ENCODE measurements at places on chromosomes 1 and 21. TPM values are rescaled to one million over a fixed set of nuclear protein-coding genes. Genes with fewer than 3 reads are reported as not detected.

KRTAP20-4 gene
- total RNA-seq = not detected

GRIK3 gene
- total RNA-seq = 1.1 TPM

RGS16 gene
- total RNA-seq = 5.8 TPM

KLF17 gene
- total RNA-seq = not detected

PYHIN1 gene
- total RNA-seq = 3.2 TPM

TNFRSF4 gene
- total RNA-seq = 2.6 TPM

METTL25B gene
- total RNA-seq = 48.0 TPM

ZNF672 gene
- total RNA-seq = 41.6 TPM

UBR4 gene
- total RNA-seq = 167 TPM

MAN1A2 gene
- total RNA-seq = 51.3 TPM

- no peak for DNase-seq
Measured at GRCh38 chr21:37196847-37197246, 70.3 kb downstream of the VPS26C start.

GRCh38 chr1:20216574-20216973, 30.3 kb upstream of the PLA2G2C start:
- DNase-seq = no peak

DNA sequence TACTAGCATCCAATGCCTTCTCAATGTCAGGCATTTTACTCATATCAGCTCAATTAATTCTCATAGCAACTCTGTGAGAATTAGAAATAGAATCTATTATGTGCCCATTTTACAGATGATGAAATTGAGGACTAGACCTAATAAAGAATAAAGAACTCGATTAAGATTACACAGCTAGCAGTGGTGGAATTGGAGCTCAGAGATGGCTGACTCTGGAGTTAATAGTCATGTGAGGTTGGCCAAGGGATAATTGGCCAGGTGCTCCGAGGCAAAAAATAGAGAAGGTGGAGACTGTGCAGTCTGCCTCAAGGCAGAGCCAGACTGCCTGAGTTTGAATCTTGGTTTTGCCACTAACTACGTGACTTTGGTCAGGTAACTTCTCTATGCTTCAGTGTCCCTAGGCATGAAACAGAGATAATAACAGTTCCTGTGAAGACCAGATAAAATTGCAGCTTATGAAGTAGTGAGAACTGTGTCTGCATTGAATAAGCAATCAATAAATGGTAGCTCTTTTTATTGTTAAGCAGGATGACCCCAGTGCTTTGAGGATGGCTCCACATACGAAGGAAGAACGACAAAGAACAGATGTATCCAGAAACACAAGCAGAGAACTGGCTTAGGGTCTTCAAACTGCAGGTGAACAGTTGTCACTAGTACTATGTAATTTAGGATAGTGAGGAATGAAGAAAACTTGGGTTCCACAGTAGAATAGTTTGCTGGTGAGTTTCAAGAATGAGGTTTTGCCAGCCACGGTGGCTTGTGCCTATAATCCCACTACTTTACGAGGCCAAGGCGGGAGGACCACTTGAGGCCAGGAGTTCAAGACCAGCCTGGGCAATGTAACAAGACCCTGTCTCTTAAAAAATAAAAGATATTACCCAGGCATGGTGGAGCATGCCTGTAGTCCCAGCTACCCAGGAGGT, 6.9 kb upstream of the CCSAP start:
- no peak for DNase-seq

- no peak for DNase-seq
Measured at GRCh38 chr1:31327381-31327780, 30.5 kb downstream of the ZCCHC17 start.

DNA sequence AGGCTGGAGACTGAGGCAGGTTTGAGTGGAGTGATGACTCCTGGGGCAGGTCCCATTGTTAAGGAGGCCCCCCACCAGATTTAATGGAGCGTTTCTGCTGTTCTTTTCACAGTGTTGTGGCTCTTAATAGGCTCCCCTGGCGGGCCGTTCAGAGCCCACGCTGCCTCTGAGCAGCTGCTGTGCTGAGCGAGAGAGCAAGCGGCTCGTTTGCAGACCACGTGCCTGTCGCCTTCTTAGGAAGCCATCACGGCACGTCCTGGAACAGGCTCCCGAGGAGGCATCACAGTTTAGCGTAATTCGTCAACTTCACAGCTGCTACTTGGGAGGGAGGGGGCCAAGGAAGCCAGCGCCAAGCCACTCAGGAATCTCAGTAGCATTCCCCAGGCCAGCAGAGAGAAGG, 70.5 kb upstream of the CTTNBP2NL start:
- no peak for DNase-seq

DNA sequence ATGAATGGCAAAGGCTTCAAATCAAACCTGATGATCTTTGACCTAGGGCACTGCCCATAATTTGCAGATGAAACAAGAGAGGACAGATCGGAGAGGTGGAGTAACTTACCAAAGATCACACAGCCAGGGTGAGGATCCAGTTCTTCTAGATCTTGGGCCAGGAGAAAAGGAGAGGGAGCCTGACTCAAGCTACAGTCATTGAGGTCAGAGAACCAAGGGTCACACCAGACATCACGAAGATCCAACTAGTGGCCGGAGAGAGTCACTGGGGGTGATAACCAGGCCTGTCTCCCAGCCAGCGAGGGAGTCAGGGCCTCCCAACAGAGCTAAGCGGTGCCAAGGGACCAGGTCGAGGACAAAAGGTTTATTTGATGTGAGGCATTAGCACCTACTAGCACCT, 115.0 kb downstream of the RIPK4 start:
- no peak for DNase-seq

DNA sequence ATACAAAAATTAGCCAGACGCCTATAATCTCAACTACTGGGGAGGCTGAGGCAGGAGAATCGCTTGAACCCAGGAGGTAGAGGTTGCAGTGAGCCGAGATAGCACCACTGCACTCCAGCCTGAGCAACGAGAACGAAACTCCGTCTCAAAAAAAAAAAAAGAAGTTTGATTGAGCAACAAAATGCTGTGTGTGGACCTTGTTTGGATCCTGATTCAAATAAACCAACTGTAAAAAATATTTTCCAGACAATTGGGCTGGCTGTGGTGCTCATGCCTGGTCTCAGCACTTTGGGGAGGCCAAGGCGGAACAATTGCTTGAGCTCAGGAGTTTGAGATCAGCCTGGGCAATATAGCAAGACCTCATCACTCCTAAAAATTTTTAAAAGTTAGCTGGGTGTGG, 16.8 kb downstream of the PTAFR start:
- no peak for DNase-seq

DNA sequence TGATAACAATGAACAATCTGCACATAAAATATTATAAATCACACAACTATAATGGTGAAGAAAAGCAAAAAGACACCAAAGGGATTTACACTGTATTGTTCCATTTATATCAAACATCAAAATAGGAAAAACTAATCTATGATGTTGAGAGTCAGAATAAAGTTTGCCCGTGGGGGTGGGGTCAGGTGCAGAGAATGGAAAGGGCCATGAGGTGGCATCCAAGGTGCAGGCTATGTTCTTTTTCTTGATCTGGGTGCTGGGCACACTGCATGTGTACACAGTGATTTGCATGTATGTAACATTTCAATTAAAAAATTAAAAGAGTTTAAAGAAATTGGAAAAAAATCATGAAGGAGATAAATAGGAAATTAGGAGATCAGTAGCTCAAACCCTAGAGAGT, 127.3 kb downstream of the DSCAM start:
- DNase-seq = no peak

DNA sequence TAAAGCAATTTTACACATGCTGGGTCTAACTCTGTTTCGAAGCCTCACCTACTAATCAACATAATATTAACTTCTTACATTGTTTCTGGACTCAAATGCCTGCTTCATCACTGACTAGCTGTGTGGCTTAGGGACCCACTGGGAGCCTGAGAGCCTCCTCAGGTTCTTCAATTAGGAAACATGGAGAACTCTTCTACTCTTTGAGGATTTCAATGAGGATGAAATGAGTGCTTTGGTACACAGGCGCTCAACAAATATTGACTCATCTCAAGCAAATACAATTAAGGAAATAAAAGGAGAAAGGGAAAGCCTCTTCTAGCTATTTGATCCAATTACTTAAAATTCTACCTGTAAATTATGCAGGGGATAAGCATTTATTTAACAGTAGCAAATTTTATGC, 84.4 kb upstream of the JAK1 start:
- no peak for DNase-seq

- DNase-seq = peak; percentile 19
Measured at GRCh38 chr1:201791779-201792173, 37.2 kb upstream of the IPO9 start.

- DNase-seq = no peak
Measured at GRCh38 chr21:43286196-43286595, 117.4 kb downstream of the CRYAA start.

- no peak for DNase-seq
Measured at GRCh38 chr1:111553196-111553595, 49.8 kb upstream of the ADORA3 start.

DNA sequence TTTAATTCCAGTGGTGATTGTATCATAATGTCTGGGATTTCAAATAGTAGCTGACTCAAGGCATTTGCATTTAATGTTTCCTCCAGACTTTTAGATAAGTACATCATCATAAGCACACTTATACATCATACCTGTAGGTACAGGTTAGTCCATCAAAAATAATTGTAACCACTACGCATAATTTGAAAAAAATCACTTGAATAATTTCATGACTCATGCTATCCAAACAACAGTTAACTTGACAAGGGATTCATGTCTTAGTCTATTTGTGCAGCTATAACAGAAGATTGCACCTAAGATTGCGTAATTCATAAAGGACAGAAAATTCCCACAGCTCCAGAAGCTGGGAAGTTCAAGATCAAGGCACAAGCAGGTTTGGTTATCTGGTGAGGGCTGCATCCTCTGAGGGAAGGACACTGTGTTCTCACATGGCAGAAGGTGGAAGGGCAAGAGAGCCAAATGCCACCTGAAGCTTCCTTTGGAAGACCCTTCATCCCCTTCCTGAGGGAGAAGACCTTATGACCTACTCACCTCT, 801.7 kb upstream of the BRINP3 start:
- DNase-seq = no peak

DNA sequence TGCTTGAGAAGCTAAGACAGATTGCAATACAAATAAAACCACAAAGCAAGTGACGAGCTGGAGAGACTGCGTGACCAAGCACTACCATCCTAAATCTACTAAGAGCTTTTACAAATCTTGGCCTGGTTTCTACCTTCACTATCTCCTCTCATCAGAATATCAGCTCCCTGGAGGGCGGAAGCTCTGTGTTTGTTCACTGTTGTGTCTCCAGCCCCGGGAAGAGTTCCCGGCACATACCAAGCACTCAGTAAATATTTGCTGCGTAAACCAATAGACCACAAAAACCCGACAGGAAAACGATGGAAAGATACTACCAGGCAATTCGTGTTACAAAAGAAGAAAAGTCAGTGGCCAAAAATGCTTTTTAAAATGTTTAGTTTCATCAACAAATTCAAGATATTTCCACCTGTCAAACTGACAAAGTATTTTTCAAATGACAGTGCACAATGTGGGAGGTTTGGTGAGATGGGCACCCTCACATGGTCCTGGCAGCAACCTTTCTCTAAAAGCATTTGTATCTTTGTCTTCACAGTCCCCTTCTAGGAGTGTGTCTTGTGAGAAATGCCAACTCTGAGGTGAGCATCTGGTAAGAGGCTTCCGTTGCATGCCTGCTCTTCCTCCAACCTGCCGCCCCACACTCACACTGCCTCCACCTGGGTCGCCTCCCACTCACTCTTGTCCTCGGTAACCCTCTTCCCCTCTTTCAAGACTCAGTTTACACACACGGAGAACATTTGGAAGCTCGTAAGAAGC, 34.7 kb downstream of the SLC1A7 start:
- DNase-seq = peak; percentile 66

DNA sequence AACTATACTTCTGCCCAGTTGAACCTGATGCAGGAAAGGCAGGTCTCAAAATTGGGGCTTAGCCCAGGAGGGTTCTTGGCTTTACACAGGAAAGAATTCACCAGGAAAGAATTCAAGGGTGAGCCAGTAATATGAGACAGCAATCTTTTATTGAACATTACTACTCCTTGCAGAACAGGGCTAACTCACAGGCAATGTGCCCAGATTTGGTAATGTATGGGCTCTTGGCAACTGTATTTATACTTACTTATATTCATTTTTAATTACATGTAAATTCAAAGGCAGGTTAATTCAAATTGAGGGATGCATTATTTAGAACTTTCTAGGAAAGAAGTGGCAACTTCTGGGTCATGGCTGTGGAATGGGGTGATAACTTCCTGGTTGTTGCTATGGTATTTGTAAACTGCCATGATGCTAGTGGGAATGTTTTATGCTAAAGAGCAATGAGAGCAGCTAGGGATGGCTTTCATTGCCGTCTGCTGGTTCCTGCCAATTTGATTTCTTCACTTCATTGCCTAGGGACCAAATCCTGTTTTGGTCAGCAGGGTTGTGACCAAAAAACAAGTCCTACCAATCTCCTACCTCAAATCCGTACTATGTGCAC, 107.5 kb downstream of the CHRM3 start:
- DNase-seq = no peak

DNA sequence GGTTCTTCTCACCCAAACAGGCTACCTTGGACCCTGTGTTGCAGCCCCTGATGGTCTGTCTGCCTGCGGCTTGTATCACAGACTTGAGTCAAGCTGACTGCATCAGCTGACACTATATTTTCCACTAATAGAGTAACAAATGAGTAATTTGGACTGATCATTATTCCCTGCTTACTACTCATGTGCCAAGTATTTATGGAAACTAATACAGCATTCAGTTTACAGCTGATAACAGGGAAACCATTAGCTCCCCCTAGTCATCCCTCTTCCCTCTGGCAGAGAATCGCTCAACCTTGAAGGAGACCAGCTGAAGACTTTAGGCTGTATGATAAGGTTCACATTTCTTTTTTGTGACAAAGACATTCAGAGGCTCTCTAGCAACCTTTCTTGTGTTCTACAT, 116.6 kb upstream of the SYT6 start:
- no peak for DNase-seq

DNA sequence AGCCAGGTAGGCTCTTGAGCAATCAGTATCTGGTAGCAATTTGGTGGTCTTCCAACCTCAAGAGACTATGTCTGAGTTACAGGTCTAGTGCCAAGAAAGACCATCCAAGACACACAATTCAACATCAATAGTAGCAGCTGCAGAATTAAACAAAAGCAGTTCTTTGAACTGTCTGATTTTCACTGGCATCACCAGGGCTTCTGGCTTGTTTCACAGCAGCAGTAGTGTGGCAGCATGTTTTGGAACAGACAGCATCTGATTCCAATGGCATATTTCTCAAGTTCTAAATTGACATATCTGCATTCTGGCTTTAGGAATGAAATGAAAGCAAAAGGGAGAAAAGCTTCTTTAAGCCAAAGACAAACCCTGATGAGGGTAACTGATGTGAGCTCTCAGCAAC, 334.7 kb upstream of the PRMT6 start:
- no peak for DNase-seq

GRCh38 chr1:226349081-226349480, 40.1 kb upstream of the LIN9 start:
- DNase-seq = no peak

- no peak for DNase-seq
Measured at GRCh38 chr21:45098867-45099266, 24.5 kb downstream of the ADARB1 start.
